Activated CD4-positive, alpha-beta T cell treated with anti-CD3 and anti-CD28 coated beads, Interleukin-2, amount 50 U/mL, for 1 hour (primary cell): ENCODE measurements at places on chromosomes 2 and 18.

GRCh38 chr2:160269803-160270570, 69.9 kb upstream of the ITGB6 start:
- peak; percentile 62 for DNase-seq

DNA sequence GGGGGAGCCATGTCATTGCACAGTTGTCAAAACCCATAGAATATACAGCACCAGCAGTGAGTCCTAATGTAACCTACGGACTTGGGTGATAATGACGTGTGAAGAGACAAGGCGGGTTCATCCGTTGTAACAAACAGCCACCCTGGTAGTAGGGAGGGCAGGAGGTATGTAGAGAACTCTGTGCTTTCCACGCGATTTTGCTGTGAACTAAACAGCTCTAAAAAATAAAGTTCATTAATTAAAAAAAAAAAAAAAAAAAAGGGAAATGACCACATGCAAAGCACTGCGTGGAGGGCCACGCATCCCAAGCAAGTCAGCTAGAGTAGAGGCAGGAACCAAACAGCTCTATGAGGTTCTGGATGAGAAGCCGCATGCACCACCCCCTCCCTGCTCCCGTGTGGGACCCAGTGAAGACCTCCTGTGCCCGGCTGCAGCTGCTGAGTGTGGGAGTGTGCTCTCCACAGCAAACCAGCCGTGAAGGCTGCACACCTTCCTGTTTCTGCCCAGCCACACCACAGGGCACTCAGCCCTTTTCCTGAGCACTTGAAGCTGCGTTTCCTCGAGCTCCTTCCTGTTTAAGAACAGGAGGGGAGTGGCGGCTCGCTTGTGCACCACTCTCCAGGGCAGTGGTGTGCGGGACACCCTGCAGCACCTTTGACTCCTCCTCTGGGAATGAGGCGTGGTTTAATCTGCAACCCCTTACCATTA, 65.6 kb downstream of the ODC1 start:
- peak; percentile 29 for DNase-seq

GRCh38 chr18:58315041-58315440, 271.0 kb downstream of the NEDD4L start:
- no peak for DNase-seq

DNA sequence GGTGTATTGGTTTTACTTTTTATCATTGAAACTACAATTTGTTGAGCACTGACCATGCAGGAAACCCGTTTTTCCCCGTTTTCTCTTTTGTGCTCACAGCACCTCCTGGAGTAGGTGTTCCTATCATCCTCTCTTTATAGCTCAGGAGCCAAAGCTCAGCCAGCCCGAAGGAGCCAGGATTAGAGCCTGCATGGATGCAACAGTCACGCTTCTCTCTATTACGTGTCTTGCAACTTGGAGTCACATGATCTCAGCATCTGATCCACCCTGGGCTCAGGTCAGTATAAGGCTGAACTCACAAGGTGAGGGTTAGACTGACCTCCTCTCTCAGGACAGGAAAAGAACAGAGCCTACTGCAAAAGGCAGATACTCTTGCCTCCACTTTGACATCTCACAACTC, 150.5 kb downstream of the MBP start:
- no peak for DNase-seq

DNA sequence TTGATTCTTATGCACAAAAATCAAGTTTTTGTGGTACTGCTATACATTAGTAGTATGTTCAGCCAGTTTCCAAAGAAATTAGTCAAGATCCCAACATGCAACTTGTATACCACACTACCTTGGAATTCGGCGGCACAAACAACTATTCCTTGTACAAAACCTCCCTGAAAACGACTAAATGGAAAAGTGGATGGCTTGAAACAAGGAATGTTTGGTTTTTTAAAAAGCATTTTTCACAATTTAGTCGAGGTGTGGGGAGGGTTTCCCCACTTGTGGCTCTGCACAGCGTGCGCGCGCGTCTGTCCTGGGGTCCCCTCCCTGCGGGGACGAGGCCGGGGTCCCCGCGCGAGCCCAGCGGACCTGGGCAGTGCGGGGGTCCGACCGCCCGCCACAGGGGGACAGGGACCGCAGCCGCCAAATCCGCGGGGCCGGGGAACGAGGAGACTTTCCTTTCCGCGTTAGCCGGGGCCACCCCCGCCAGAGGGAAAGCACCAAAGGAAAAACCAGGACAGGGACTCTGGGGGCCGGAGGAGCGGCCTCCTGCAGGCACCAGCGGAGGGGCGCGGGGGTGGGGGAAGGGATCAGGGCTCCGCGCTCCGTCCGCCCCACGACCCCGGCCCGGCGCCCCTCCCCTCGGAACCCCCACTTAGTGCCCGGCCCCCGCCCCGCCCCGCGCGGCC, 534 bp upstream of the SOCS6 start:
- DNase-seq, result no peak

DNA sequence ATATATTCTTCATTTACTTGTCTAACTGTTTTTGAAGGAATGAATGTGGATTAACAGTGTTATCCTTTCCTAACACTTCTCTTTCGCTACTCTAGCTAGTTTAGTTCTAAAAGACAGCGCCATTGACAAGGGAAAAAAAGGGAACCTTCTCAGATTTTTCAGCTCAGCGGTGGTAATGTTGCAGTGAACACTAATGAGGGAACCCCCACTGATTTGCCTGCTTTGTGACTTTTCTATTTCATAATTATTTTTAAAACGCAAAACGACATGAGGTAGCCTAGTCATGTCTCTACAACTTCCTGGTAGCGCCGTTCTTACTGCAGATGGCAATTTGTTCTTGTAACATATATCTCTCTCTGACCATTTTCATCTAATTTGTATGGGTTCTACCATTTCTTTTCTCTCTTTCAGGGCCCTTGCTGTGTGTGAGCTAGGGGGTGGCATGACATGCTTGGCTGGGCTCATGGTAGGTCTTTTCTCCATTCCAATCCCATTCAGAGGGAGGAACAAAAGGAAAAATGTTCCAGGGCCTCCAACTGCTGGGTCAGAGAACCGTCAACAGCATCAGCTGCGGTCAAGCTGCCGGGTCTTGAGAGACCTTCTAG, 235.5 kb upstream of the SIX3 start:
- DNase-seq, result no peak
